ENCODE measurements at places on chromosomes 4 and X.

DNA sequence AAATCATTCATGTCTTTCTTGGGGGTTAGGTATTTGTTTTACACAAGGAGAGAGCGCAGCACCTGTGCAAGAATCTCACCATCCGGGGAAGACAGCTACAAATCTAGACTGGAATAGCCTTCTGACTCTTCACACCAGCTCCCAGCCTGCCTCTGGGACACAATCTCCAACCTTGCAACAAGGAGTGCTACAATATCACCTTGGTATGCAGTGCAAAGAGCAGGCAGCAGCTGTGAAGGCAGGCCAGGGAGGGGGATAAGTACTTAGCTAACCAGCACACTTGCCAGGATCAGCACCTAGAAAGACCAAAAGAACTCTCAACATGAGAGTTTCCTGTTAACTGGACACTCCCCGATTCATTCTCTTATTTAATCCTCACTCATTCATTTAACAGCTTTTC lies 235.3 kb downstream of the AR start:
- DNase-seq: no peak

DNA sequence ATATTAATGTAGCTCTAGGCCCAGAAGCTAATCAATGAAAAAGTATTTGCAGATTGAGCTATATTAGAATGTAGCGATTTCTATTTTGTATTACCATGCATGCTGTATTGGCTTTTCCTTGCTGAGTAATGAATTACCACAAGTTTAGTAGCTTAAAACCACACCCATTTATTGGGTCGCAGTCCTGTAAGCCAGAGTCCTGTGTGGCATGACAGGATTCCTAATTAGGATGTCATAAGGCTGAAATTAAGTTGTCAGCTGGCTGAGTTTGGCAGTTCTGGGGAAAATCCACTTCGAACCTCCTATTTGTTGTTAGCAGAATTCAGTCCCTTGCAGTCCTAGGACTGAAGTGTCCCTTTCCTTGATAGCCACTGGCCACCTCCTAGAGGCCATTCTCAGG lies 50.3 kb upstream of the HHIP start:
- DNase-seq: no peak

- no peak for DNase-seq
These were observed 4.1 kb downstream of the POF1B start for GRCh38 chrX:85375333-85375738.

DNA sequence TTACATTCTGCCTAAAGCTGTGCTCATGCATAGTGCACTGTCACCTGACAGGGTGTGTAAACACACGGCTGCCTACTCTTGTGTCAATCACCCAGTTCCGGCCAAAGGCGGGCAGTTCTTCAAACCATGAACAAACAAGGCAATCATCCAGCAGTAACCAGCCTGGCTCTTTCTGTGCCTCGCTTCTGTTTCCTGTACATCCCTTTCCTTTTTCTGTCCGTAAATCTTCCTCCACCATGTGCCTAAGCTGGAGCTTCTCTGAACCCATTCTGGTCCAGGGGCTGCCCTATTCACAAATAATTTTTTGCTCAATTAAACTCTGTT lies 60.8 kb upstream of the CBR4 start:
- DNase-seq: no peak

DNA sequence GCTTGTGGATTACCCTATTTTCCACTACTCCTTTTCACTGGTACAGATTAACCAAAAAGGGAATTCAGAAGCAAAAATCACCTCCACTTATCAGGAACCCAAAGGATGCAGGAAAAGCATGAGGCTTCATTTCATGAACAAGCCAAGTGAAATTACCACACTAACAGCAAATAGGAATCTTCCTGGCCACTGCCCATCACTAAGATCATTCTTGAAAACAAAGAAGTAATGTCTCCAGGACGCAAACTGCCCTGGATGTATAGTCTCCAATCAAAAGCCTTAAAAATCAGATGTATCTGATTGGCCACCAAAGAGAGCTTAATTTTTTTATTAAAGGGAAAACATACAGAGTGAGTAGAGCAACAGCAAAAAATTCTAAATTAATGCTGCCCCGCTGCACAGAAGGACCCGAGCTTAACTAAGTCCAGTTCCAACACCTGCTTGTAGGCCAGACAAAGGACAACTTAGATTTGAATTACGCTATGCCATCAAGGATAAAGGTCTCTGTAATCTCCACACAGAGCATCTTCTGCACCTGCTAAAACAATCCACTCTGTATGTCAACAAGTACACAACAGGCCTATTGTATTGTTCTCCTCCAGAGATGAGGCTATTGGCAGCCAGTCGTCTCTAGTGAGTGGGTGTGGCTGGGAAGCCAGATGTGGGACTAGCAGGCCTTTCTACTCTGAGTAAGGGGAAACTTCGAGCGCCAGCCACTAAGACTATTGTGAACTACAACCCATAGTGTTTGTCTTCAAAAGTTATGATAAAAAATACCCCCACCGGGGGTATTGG lies 12.4 kb downstream of the ZDHHC9 start:
- DNase-seq: no peak

DNA sequence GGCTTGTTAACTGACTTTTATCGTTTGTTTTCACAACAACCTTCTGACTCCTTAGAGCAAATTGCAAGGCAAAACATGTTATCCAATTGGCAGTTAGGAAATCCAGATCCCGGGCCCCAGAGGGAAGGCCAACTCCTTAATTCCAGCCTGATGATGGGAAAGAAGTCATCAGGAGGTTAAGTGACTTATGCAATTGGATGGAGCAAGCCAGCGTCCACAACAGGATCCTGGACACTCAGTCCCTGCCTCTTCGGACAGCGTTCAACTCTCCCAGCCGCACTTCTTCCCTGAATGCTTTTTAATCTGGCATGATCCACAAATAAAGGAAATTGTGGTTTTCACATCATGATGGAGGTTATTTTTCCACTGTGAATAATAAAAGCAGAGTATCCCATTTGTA lies 310.1 kb downstream of the RAB28 start:
- no peak for DNase-seq

DNA sequence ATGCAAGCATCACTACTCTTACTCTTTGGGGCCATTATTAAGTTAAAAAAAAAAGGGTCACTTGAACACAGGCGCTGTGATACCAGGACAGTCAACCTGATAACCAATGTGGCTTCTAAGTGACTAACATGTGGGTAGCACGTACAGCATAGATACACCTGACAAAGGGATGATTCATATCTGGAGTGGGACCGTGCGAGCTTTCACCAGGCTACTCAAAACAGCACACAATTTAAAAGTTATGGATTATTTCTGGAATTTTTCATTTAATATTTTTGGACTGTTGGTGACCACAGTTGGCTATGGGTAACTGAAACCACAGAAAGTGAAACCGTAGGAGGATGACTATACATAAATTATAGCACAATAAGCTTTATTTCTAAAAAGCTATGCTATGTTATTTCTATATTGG lies 113.8 kb upstream of the STIM2 start:
- DNase-seq: no peak

DNA sequence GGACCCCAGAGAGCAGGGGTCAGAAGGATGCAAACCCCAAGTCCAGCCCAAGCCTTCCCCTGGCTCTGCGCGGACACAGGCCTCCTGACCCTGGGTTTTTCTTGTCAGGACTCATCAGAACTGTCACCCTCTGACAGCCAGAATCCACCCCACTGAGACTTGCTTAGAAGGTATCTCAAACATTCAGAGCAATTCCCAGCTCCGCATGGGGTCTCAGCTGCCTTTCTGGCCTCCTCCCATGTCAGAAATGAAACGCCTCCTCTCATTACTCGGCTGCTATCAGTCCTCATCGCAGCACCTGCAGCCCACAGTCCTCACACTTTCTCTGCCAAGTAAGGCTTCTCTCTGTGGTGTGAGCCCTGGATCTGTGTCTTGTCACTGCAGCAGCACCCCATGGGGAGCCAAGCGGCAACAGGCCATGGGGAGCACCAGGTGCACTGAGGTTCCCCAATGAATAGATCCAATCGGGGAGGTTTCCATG lies 97.8 kb downstream of the WFS1 start:
- no peak for DNase-seq

- no peak for DNase-seq
These were observed 442.9 kb upstream of the RASGEF1B start for GRCh38 chr4:81914623-81915022.

DNA sequence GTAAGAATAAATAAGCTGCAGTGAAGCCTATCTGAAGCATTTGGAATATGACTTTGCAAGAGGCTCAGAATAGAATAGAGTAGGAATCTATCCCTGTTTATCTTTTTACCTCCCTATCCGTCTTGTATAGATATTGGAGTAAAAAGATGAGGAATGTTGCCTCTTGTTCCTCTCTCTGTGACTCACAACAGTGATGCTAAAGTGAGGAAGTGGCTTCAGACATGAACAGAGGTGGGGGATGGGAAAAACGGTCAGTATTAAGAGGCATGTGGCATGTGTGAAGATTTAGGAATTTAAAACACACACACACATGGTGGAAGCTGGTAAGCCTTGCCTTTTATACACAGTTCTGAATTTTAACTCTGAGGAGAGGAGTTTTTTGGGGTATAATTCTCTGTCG lies 3.8 kb upstream of the DCAF4L1 start:
- DNase-seq: no peak

DNA sequence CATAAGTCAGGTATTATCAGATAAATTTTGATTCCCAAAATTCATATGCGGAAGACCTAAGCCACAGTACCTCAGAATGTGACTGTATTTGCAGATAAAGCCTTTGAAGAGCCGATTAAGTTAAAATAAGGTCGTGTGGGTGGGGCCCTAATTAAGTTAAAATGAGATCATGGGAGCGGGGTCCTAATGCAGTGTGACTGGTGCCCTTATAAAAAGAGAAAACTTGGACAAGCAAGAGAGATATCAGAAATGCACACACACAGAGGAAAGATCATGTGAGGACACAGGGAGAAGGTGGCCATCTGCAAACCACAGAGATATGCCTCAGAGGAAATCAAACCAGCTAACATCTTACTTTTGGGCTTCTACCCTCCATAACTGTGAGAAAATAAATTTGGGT lies 236.1 kb downstream of the FBXO8 start:
- no peak for DNase-seq

- no peak for DNase-seq
These were observed 16.4 kb downstream of the LSM6 start for GRCh38 chr4:146191766-146192458.

GRCh38 chr4:178296669-178297068 lies 854.4 kb upstream of the AGA start:
- no peak for DNase-seq

- no peak for DNase-seq
These were observed 43.1 kb downstream of the MAB21L2 start for GRCh38 chr4:150625033-150625432.

- DNase-seq: no peak
These were observed 250.8 kb downstream of the ARHGAP24 start for GRCh38 chr4:85725721-85726170.

GRCh38 chr4:147969573-147970385 lies 237.9 kb downstream of the ARHGAP10 start:
- DNase-seq: no peak

DNA sequence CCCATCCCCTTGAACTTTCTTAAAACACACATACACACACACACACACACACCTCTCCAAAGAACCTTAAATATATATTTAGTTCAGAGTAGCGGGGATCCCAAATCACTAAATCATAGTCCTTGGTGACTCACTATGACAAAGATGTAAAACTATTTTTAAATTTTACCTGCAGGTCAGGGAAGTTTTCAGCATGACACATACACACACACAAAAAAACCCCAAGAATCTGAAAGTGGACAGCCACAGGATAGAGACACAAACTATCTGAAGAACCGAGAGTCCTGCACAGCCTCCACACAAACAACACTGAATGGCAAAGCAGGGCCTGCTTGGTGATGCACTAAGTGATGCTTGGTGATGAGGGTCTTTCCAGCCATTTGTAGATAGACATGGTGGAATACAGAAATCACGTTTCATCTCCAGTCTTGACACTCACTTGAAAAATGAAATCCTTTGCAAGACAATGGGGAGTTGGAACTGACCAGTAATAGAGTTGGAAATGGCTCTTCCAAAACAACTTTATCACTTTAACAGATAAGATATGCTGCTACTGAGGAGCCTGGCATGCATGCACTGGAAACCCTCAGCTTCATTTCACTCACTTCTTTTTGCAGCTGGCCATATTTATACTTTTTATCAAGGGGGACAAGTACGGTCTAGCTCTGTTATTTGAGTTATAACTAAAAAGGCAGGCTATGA lies 307.3 kb downstream of the RAPGEF2 start:
- no peak for DNase-seq

GRCh38 chr4:8285143-8285975 lies 15.8 kb downstream of the HTRA3 start:
- no peak for DNase-seq

DNA sequence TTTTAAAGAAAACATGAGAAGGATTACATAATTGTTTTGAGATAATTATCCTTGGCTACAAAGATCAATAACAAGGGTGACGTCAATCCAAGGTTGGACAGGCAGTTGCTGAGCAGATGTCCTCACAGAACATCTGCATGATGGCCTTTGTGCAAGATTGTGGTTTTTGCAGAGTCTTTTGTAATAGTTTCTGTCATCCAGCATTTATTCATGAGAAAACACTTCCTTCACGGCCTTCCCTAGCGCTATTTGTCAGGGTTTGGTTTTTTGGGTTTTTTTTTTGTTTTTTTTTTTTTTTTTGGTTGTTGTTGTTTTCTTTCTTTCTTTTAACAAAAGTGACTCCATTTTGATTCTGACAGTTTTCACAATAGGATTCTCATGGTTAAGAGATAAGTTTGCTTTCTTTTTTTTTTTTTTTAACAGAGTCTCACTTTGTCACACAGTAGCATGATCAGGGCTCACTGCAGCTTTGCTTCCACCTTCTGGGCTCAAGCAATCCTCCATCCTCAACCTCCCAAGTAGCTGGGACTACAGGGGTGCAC lies 31.5 kb upstream of the ELF2 start:
- DNase-seq: no peak

DNA sequence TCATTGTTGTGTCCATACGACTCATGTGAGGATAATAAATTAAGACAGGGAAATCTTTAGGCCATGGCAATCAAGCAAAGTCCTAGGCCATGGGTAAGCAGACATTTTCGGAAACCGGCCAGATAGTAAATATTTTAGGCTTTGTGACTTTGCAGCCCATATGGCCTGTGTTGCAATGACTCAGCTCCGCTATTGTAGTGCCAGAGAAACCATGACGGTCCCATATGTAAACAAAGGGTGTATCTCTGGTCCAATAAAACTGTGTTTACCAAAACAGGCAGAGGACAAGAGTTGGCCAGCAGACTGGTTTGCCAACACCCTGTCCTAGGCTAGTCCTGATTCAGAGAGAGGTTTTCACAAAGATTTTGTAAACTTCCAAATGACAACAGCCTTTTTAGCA lies 5.0 kb downstream of the FAM114A1 start:
- no peak for DNase-seq

DNA sequence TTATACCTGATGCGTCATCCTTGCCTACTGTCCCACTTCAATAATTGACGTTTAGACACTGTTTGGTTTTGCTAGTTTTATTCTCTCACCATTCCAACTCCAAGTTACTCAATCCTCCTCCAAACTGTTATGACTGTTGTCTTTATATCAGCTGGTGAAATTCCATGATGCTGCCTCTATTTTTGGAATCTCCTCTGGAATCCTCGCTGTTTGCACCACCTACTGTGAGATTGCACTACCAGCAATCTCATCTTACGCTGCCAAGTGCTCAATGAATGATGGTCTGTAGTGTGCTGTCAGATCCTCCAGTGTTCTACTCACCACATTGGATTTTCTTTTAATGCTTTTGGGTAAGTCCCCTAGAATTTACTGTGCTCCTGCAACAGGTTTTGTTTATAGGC lies 13.2 kb upstream of the PCDH18 start:
- no peak for DNase-seq

GRCh38 chr4:2057382-2058065 lies 1.6 kb upstream of the NAT8L start:
- DNase-seq: no peak

- no peak for DNase-seq
These were observed 287.1 kb downstream of the ANK2 start for GRCh38 chr4:113336556-113336955.
